Stimulated activated CD4-positive, alpha-beta T cell treated with anti-CD3 and anti-CD28 coated beads, Interleukin-1b, Interleukin-23, amount 100 ng/mL, for 1 hour (primary cell): ENCODE measurements at places on chromosomes 5 and 9.

DNA sequence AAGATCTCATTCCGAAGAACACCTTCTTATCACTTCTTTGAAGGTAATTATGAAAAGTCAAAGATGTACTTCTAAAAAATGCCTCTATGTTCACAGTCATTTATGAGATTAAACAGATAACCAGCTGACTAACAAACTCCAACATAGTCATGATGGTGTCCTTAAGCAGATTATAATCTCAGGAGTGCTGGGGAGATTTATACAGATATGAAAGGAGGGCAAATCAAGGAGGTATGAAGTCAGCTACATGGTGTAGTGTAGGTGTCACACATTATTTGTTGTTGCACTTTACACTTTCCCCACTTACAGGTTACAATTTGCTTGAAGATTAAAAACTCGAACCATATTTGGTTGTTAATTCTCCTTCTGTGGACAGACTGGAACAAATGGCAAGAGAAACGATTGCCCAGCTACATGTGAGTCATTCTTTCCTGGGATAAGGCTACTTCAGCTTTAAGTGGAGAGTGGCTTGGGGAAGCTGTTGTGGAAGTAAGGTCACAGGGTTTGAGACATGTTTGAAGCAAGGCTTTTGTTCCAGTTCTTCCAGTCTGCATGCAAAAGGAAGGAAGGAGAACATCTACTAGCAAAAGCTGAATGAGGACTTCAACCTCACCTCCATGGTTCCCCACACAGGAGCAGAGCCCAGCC is 320.1 kb downstream of the ADGRV1 start:
- no peak for DNase-seq

- DNase-seq = no peak
These were observed 42.6 kb upstream of the SAP30L start for GRCh38 chr5:154403234-154403633.

- no peak for DNase-seq
These were observed 231.4 kb downstream of the MARCHF11 start for GRCh38 chr5:15948190-15948589.

- DNase-seq = no peak
These were observed 364.1 kb downstream of the BRINP1 start for GRCh38 chr9:119005162-119005561.

- no peak for DNase-seq
These were observed 508.8 kb downstream of the PSAT1 start for GRCh38 chr9:78805771-78806170.

DNA sequence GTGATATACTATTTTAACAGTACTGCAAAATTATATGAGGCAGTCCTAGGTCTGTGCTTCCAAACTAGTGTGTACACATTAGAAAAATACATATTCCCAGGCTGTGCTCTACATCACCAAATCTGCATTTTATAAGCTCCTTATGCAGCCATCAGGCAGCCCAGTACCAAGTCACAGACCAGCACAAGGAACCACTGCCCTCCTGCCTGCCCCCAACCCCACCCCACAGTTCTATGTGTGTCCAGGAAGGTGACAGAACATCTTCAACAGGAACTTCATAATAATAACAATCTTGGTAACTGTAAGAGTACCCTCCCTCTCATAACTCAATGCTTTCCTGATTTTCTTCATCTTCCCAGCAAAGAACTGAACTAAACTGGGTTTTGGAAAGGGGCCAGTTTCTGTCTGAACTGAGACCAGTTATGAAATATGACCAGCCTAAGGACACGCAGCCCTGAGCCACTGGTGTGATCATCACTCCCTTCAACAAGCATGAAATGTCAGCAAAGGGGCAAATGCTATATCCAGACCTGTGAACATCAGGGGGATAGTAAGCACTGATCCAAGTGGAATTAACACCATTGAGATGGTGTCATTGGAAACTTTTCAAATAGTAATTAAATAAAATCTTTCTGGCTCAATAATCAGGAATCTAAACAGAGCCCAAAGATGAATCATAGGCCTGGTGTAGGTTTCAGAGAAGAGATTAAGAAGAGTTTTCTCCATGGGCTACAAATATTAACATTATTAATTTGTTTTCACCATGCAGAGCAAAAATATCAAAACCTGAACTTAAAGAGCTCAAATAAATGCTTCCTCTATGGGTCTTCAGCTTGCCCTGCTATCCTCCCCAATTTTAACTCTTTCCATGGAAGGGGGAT is 82.1 kb downstream of the DPYSL3 start:
- no peak for DNase-seq

GRCh38 chr5:163106098-163106497 is 331.3 kb upstream of the CCNG1 start:
- DNase-seq = no peak

- no peak for DNase-seq
These were observed 37.7 kb downstream of the SAR1B start for GRCh38 chr5:134594797-134595457.

- no peak for DNase-seq
These were observed 75.3 kb upstream of the PJA2 start for GRCh38 chr5:109485030-109485429.

DNA sequence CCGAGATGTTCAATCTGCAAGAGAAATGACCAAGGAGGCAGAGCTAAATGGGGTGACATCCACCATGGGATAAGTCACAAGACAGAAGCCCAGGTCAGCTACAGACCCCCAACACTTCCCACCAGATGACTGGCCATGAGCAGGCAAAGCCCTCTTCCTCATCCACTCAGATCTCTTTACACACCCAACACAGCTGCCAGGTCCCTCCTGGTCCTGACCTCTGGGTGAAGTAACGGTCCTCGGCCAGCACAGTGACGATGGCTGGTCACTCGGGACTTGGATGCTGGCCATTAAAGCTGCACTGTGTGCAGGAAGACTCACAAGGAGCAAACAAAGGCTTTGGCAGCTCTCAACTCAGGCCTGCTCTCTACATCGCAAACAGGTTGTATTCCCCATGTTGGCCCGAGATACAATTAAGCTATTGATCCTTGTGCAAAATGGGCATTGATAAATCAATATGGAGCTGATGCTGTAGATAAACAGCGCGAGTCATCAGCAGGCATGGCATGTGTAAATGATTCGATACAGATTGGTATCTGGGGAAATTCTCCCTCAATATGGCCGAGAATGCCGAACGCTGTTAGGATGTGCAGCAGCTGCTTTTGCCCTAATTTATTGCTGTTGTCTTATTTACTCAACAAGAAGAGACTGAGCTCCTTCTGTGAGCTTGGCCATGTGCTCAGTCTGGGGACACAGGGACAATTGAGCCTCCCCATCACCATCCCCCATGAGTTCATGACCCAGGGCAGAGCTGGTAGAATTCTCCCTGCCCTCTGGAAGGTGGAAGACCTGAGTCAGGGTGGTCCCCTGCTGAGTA is 98.7 kb downstream of the C5orf15 start:
- no peak for DNase-seq

- no peak for DNase-seq
These were observed at the start of gene IRX2 for GRCh38 chr5:2751592-2752021. IRX2 (minus strand) TSS chr5:2751677; CDS start chr5:2751413, 264 bp downstream.

DNA sequence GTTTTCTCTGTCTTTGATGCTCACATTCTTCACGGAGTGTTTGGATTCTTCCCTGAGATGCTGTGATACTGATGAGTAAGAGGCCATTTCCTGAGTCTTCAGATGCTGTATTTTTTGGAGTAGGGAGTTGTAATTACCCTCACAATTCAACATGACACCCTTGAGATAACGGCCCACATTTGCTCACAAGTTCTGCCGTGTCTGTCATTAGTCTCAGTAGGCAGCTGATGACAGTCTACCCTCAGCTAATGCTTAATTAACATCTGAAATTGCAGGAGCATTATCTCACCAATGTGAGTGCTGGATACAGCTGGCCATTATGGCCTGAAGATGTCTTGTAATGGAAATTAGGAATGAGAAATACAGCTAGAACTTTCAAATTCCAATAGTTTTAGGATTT is 307.1 kb upstream of the ADCY2 start:
- DNase-seq = no peak

DNA sequence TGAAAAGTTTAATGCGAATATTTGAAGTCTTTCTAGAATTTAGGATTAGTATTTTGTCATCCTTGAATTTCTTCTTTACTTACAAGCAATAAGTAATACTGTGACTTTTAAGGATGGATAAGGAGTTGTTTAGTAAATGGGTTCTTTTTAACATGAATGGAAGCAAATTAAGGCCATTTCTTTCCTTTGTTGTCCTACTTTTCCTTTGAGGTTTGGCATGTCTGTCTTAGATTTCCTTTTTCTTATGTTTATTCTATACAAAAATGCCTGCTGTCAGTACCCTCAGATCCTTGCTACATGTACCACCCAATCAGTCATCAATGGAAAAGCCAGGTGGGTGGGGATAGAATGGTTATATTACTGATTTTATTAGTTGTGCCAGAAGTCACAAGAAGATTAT is 10.2 kb downstream of the STX17 start:
- DNase-seq = no peak

DNA sequence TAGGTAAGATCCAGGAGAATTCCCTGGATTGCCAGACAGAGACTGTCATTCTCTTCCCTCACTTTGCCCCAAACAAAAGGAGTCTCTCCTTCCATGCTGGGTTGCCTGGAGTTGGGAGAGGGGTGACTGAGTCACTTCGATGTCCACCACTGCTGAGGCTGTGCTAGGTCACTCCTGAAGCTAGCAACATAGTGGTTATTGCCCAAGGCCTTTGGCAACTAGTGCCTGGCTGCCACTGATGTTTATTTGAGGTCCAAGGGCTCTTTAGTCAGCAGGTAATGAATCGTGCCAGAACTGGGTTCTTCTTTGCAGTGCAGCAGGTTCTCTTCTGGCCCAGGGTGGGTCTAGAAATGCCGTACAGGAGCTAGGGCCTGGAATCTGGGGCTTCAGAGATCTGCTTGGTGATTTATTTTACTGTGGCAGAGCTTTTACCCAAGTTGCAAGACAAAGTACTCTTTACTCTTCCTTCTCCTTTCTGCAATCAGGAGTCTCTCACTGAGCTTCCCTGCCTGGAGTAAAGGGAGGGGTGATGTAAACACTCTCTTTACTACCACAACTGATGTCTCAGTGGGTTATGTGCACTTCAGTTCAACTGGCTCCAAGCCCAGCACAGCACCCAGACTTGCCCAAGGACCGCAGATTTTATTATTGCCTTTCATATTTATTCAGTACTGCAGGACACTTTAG is 155.7 kb upstream of the SH3GL2 start:
- DNase-seq = no peak

- no peak for DNase-seq
These were observed 784 bp downstream of the NLN start for GRCh38 chr5:65722575-65723403.

GRCh38 chr5:10289353-10289752 is 18.3 kb downstream of the CMBL start:
- no peak for DNase-seq
